ENCODE measurements at places on chromosomes 5 and 9.

- H3K27ac ChIP-seq = no peak overlapping the region
- no peaks in the 10 kb centered on the region for H3K27me3 ChIP-seq
- no peak for DNase-seq
- H3K4me1 ChIP-seq = no peaks in the 10 kb centered on the region
- no peaks in the 10 kb centered on the region for H3K36me3 ChIP-seq
- no peak overlapping the region for H3K4me3 ChIP-seq
Observed at GRCh38 chr5:123028222-123028621, 8.3 kb downstream of the PPIC start.

GRCh38 chr5:83683836-83684235 lies 36.8 kb downstream of the HAPLN1 start:
- H3K4me1 ChIP-seq = no peaks in the 10 kb centered on the region
- no peak overlapping the region for H3K4me3 ChIP-seq

DNA sequence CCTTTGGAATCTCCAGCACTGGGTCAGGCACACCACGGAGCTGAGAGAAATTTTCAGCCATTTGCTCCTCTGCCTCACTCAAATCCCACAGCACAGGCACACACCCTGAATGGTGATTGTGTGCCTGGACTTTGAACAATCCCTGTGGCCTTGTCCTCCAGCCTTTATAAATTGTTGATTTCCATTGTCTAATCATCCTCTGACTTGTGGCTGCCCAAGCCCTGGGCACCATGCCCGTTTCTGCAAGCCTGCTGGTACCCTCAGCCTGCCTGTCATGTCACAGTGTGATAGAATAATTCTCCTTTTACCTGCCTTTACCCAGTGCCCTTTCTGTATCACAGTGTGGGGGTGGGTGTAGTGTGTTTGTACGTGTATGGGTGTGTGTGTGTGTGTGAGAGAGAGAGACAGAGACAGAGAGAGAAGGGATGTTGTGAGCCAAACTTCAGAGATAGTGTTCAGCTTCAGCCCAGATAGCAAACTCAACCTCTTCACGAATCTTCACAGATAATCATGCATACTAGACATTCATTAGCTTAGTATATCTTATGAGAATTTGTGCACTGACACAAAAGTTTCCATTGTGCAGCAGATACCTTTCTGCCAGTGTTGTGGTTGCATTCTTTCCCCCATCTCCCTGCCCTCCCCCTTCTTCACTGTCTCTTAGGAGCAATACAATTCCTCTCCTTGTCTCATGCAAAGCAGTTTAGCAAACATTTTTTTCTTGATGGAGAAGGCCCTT lies 27.8 kb upstream of the SLC44A1 start:
- H3K4me1 ChIP-seq = no peaks in the 10 kb centered on the region
- H3K27ac ChIP-seq = no peak overlapping the region
- no peaks in the 10 kb centered on the region for H3K27me3 ChIP-seq
- no peak overlapping the region for H3K4me3 ChIP-seq
- DNase-seq = no peak
- H3K36me3 ChIP-seq = no peaks in the 10 kb centered on the region

DNA sequence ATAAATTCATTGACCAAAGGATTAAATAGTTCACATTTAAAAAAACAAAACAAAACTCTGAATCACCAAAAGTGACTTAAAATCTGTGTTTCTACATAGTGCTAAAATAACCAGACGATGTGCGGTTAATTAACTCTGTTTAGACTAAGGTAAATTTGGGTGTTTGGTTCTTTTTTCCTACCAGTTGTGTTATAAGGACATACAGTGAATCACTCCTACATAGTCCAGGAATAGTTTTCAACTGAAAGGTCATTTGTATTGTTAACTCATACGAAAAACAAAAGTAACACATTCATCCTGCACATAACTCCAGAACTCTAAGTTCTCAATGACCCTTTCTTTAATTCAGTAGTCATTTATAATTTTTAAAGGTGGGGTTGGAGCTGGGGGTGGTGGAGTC lies 203.7 kb downstream of the GLIS3 start:
- no peak overlapping the region for H3K27ac ChIP-seq
- H3K4me1 ChIP-seq = no peaks in the 10 kb centered on the region
- DNase-seq = no peak
- H3K4me3 ChIP-seq = no peak overlapping the region

GRCh38 chr5:31023105-31023504 lies 170.4 kb upstream of the CDH6 start:
- no peaks in the 10 kb centered on the region for H3K4me1 ChIP-seq
- DNase-seq = no peak
- H3K36me3 ChIP-seq = no peaks in the 10 kb centered on the region
- H3K4me3 ChIP-seq = no peak overlapping the region
- no peak overlapping the region for H3K27ac ChIP-seq
- H3K27me3 ChIP-seq = no peaks in the 10 kb centered on the region

GRCh38 chr5:159210210-159210661 lies 883 bp upstream of the RNF145 start:
- H3K4me1 ChIP-seq = peaks cover 34% of the 10 kb centered on the region
- no peaks in the 10 kb centered on the region for H3K27me3 ChIP-seq
- H3K27ac ChIP-seq = no peak overlapping the region
- no peaks in the 10 kb centered on the region for H3K36me3 ChIP-seq
- peak overlapping the region; percentile 75 for H3K4me3 ChIP-seq

DNA sequence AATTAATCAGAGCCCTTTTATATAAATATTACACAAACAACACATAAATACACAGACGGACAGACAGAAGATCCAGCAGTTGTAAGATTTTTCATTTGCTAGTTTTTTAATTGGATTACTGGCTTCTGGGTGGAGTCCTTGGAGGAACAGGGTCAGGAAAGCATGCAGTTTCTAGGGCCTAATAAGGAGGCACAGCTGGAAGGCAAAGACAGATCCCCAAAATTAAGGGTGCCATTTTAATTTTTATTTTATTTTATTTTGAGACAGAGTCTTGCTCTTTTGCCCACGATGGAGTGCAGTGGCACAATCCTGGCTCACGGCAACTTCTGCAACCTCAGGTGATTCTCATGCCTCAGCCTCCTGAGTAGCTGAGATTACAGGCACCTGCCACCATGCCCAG lies 49.5 kb downstream of the PTGS1 start:
- no peaks in the 10 kb centered on the region for H3K36me3 ChIP-seq
- no peaks in the 10 kb centered on the region for H3K4me1 ChIP-seq
- H3K27me3 ChIP-seq = no peaks in the 10 kb centered on the region
- no peak overlapping the region for H3K27ac ChIP-seq
- DNase-seq = no peak

- no peaks in the 10 kb centered on the region for H3K27me3 ChIP-seq
- H3K36me3 ChIP-seq = no peaks in the 10 kb centered on the region
- no peak overlapping the region for H3K4me3 ChIP-seq
- no peak overlapping the region for H3K27ac ChIP-seq
- H3K4me1 ChIP-seq = no peaks in the 10 kb centered on the region
- DNase-seq = no peak
Observed at GRCh38 chr9:114580609-114581193, 6.9 kb upstream of the ATP6V1G1 start.

DNA sequence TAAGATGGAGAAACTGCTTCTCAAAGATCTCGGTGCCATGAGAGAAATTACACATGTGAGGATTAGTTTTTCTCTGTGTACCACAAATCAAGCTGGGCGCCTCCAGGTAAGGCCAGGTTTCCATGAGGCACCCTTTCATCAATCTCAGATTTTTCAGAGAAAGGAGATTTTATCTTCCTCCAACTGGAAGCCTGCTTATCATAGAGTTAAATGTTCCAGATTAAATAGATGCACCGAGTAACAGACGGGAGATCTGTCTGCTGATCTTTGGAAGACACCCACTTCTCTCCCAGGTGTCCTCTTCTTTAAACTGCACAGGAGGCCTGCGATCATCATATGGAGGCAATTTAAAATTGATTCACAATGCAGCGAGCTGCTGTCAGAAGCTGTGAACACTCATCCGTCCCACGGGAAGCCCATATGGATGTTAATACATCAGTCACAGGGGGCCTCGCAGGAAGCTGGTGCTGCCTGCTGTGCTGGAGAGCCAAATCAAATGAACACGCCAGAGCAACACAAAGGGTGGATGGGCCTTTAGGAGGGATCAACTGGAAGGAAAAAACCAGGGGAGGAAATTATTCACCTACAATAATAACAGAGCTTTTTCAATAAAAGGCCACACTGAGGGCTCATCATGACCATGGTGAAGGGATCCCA lies 93.3 kb downstream of the TLE1 start:
- no peaks in the 10 kb centered on the region for H3K36me3 ChIP-seq
- no peaks in the 10 kb centered on the region for H3K27me3 ChIP-seq
- no peaks in the 10 kb centered on the region for H3K4me1 ChIP-seq
- H3K4me3 ChIP-seq = no peak overlapping the region

DNA sequence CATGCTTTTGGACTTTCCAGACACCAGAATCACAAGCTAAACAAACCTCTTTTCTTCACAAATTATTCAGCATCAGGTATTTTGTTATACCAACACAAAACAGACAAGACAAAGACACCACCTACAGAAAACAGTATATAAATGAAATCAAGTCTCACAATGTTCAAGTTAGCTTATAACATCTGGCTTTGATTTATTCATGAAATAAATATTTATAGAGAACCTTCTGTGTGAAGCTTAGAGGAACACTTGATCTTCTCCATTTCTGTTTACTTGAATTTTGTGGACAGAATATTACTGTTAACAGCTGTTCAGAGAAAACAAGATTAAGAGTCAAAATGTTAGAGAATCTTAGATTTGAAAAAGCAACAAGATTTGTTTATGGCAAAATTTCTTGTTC lies 137.4 kb upstream of the PRR16 start:
- H3K36me3 ChIP-seq = no peaks in the 10 kb centered on the region
- H3K4me3 ChIP-seq = no peak overlapping the region
- H3K27ac ChIP-seq = no peak overlapping the region
- no peak for DNase-seq

DNA sequence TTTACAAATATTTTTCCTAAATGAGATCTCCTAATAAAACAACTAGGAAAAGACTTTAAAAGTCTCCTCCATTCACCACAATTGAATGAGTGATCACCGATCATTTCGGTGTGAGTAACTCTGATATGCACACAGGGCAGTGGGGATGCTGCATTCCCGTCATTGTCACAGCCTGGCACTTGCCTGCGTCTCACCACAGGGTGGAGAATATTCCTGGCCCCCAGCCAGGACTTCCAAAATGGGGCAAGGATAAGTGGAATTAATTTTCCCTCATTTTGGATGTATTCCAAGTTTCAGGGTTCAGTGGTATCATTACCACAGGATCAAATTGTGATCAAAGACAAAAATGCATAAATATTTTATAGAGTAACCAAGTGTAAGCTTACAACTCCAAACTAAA lies 107.1 kb downstream of the CTNND2 start:
- DNase-seq = no peak
- H3K27me3 ChIP-seq = no peaks in the 10 kb centered on the region
- H3K4me3 ChIP-seq = no peak overlapping the region
- no peak overlapping the region for H3K27ac ChIP-seq

GRCh38 chr9:99137891-99138290 lies 33.0 kb downstream of the TGFBR1 start:
- H3K27ac ChIP-seq = no peak overlapping the region
- H3K36me3 ChIP-seq = peaks cover 24% of the 10 kb centered on the region
- H3K4me1 ChIP-seq = peaks cover 49% of the 10 kb centered on the region
- H3K4me3 ChIP-seq = no peak overlapping the region
- no peak for DNase-seq
- H3K27me3 ChIP-seq = no peaks in the 10 kb centered on the region

- DNase-seq = no peak
- H3K36me3 ChIP-seq = no peaks in the 10 kb centered on the region
- no peaks in the 10 kb centered on the region for H3K4me1 ChIP-seq
- H3K4me3 ChIP-seq = no peak overlapping the region
- no peaks in the 10 kb centered on the region for H3K27me3 ChIP-seq
Observed at GRCh38 chr5:54275361-54275760, 35.0 kb downstream of the ARL15 start.

DNA sequence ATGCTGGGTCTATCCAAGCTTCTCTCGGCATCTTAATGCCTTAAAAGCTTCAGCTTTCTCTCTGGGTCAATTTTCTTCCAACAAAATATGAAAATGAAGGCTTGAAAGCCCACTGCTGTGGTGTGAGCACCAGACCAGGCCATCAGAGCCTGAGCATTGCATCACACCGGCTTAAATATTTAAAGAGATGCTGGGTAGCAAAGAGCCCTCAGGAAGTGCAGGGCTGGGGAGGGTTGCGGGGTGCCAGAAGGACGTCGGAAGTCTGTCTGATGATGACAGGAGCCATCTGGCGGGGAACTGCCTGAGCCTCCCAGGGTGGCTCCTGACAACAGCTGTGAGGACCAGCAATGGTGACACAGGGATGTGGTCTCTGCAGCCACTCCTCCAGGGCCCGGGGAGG lies 185.5 kb downstream of the OLFM1 start:
- no peak for DNase-seq
- H3K4me1 ChIP-seq = no peaks in the 10 kb centered on the region
- no peak overlapping the region for H3K4me3 ChIP-seq
- H3K27me3 ChIP-seq = no peaks in the 10 kb centered on the region
- no peaks in the 10 kb centered on the region for H3K36me3 ChIP-seq

DNA sequence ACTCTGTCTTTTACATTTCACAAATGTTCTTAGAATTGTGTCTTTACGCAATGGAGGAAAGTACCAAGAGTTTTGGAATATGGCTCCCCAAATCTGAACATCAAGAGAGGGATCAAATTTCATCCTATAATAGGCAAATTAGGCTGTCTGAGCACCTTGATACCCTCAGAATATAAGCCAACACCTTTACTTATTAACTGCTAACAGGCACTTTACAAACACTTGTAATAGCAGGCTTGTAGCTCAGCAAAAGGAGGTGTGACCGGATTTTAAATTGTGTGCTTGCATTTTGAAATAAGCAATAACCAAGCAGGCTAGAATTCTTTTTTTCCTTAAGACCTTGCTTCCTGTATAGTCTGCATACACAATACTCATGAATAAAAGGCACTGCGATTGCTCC lies 92.0 kb downstream of the ATP10B start:
- H3K4me1 ChIP-seq = no peaks in the 10 kb centered on the region
- H3K27ac ChIP-seq = no peak overlapping the region
- no peaks in the 10 kb centered on the region for H3K27me3 ChIP-seq
- no peak overlapping the region for H3K4me3 ChIP-seq
- DNase-seq = no peak

DNA sequence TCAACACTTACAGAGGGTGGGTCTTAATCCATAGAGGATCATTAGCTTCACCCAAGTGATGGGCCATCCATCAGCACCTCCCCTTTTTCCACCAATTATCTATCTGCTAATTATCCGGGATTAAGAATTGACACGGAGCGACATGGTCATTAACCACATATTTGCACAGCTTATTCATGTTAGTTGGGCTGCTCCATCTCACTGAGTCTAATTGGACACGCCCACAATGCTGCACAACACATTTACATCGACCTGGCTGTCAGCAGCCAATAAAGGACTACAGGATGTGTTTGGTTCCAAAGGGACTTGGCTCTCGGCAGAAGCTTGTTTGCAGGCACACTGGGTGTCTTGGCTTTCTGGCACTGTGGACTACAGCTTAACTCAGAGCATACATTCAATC lies 21.6 kb downstream of the FOXE1 start:
- no peak for DNase-seq
- no peaks in the 10 kb centered on the region for H3K27me3 ChIP-seq
- no peaks in the 10 kb centered on the region for H3K36me3 ChIP-seq
- no peak overlapping the region for H3K27ac ChIP-seq
- no peak overlapping the region for H3K4me3 ChIP-seq

Data from CD8-positive, alpha-beta memory T cell (primary cell).